SJSA1 (cell line): ENCODE measurements at places on chromosomes 7 and 10. TPM values are rescaled to one million over a fixed set of nuclear protein-coding genes. Genes with fewer than 3 reads are reported as not detected.

DNA sequence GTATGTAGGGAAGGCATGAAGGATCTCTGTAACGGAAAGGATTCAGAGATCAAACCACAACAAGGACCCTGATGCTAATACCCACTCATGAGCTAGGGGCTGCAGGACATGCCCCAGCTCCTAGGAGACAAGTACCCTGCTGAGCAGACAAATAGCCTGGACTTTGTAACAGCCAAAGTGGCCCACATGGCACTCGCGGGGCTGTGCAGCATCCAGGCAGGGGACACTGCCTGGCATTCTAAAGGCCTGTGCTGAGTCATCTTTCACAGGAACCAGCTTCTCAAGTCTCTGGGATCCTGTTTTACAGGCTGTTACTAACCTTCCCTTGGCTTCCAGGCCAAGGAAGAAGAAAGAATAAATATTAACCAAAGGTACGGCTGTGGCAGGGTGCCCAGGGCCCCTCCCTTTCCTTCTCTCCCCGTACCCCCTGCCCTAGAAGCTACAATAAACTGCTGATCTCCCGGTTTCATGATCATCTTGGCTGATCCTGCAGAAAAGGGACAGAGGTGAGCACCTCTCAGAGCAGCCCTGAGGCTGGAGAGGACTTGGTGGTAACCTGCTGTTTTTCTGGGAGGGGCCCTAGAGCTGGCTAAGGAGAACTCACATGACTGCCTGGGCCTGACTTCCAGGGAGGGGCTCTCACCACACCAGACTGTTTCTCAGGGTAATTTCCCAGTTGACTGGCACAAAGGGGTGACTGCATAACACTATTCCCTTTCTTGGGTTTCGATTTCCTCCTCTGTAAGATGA, 4.2 kb upstream of the RPEL1 start:
- no peaks in the 10 kb centered on the region for H3K27me3 ChIP-seq
- H3K4me1 ChIP-seq: peaks cover 19% of the 10 kb centered on the region
- H3K4me3 ChIP-seq: no peak overlapping the region
- no peaks in the 10 kb centered on the region for H3K36me3 ChIP-seq

DNA sequence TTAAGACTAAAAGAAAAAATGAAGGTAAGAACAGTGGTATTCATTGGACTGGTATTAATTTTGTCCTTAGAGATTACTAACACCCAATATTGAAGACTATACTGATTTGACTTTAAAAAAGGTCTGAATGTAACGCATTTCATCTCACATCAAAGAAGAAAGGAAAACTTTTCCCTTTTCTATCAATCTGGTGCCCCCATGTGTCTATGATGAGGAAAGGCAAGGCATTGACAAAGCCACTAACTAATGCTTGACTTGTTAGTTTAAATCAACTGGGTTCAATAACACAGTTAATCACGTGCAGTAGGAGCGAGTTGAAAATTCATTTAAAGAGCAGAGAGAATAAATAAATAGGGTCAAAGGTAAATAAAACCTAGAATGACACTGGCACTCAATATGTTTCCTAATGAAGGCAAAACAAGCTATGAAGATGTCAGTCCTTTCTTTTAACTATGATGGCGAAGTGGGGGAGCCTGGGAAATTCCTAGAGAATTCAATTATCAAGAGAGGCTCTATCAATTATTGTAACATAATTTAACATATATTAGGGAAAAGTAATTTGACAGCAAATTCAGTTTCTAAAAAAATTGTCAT, 180.9 kb downstream of the ANK3 start:
- H3K4me1 ChIP-seq: no peaks in the 10 kb centered on the region
- 0 out of 2 replicates have a peak, but pooled peaks cover 3% of the 10 kb centered on the region for H3K27me3 ChIP-seq
- H3K27ac ChIP-seq: no peak overlapping the region
- H3K4me3 ChIP-seq: no peak overlapping the region
- H3K36me3 ChIP-seq: no peaks in the 10 kb centered on the region

NEUROG3 gene
- total RNA-seq: not detected in 2 replicates

- H3K4me1 ChIP-seq: no peaks in the 10 kb centered on the region
- no peak for DNase-seq
- no peaks in the 10 kb centered on the region for H3K36me3 ChIP-seq
These were observed 10.7 kb downstream of the MYO3A start for GRCh38 chr10:25944771-25945170.
